ENCODE measurements at places on chromosomes 1 and 21.

GRCh38 chr1:173202424-173203145, 4.5 kb downstream of the TNFSF4 start:
- peak; percentile 38 for DNase-seq

DNA sequence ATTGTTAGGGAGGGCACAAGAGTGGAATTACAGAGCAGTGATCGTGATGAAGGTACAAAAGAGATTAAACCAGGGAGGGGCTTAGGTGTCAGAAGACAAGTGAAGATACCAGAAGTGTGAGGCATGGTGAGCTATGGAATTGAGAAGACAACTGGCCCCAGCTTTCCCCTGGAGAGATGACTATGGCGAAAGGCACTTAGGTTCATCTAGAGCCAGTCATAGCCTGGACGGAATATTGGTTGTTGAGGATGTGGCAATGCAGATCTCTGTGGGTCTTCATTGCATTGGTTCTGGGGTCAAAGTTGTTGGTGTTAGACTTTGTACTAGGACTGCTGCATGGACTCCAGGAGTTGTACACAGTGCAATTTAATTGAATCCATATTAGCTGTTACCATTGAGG, 115.7 kb downstream of the FASLG start:
- no peak for DNase-seq

DNA sequence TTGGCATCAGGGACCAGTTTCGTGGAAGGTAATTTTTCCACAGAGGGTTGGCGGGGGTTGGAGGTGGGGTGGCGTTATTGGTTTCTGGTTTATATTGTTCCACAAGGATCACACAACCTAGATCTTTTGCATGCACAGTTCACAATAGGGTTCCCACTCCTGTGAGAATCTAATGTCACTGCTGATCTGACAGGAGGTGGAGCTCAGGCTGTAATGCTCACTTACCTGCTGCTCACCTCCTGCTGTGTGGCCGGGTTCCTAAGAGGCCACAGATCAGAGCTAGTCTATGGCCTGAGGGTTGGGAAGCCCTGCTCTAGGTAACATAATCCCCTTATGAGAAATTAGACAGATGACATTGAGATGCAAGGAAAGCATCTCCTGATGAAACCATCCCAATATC, 12.6 kb downstream of the GBP5 start:
- no peak for DNase-seq

DNA sequence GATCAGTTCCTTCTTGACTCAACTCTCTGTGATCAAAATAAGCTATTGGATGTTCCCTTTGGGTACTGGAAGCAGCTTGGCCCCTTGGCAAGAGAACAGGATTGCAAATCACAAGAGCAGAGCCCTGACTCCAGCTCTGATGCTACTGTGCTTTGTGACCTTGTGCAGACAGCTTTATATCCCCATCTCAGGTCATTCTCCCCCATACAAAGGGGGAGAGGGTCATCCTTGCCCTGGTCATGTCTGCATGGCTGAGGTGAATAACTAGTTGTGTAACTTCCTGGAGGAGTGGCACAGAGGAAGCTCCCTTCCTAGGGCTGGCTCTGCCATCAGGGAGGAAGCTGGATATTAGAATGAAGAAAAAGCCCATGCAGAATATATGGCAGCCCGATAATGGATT, 142.9 kb downstream of the DHRS3 start:
- DNase-seq = no peak

GRCh38 chr1:182786223-182786994, 3.2 kb upstream of the NPL start:
- peak; percentile 38 for DNase-seq

DNA sequence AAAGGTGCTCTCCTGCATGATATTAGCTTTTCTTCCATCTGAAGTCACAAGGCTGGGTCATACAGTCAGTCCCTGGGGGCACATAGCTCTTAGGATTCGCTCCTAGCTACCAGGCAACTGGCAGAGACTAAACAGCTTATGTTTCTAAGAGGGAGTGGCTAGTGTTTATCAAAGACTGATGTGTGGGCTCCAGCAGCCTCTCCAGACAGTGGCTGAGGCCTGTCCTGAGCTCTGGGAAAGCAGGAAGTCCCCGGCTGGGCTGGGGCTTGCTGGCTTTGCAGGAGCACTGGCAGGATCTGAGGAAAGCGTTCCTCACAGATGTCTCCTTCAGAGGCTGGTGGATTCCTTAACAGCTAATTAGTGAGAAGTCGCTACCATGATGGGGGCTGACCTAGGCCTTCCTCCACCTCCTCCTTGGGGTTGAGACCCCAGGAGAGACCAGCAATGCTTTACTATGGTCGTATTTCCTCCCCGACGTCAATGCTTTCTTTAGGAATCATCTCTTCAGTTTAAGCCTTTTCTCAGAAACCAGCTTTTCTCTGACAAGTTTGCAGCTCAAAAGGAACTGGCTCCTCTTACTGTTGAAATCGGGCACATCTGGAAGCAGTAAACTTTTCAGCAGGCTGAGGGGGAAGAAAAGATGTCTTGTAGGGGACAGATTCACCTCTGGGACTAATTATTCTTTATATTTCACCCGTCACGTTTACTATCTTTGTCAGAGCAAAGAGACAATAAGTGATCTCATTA, 33.5 kb upstream of the HHAT start:
- DNase-seq = no peak

GRCh38 chr1:72284084-72284347, 1.7 kb upstream of the NEGR1 start:
- no peak for DNase-seq

DNA sequence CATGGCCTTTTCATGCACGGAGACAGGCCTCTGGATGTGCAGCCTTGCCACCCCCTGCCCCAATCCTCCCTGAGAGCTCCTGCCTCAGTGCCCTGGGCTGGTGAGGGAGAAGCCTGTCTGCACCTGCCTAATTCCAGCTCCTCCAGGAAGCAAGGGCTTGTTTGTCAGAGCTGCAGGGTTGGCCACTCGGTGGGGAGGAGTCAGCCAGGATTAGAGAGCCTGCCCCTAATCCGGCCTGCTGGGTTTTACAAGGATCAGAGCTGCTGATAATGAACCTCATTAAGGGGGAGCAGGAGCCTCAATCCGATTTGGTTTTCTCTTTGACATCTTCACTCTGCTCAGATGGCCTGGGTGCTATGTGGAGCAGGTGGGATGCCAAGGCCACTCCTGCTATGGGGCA, 31.9 kb upstream of the LHX4 start:
- DNase-seq = no peak

DNA sequence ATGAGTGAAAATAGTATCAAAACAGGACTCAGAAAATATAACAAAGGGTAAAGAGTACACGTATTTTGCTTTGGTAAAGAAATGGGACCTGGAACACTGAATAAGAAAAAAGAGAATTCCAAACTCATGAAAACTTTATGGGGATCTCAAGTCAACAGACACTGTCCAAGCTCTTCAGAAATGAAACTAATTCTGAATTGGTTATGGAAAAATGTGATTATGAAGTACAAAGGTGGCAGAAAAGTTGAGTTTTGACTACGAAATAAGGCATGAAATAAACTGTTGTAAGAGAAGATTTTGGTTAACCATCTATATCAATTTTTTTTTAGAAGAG, 8.4 kb downstream of the EGLN1 start:
- DNase-seq = no peak

DNA sequence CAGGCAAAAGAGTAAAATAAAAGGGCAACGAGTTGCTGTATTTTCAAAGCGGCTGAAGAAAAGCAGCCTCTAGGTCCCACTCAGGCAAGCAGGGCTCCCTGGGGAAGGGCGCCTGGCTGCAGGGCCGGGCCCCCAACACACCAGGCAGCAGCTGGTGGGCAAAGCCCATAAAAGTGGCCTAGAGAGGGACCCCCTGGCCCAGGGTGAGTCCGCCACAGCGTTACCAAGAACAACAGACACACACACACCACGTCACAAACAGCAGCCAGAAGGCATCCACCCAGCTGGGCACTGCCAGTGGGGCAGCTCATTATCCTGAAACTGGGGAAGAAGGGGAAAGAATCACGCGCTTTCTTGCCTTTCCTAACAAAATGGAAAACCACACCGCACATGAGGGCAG, 4.7 kb downstream of the SUMO3 start:
- no peak for DNase-seq

- DNase-seq = no peak
Measured at GRCh38 chr1:240423246-240423924, 188.6 kb downstream of the GREM2 start.

- DNase-seq = no peak
Measured at GRCh38 chr1:5859766-5860165, 132.5 kb downstream of the NPHP4 start.

- no peak for DNase-seq
Measured at GRCh38 chr1:8482979-8483381, 165.1 kb downstream of the SLC45A1 start.

GRCh38 chr1:97392701-97393100, 528.1 kb downstream of the DPYD start:
- DNase-seq = no peak

All from HTR-8/SVneo (cell line).